ENCODE measurements at places on chromosomes 16 and 17. TPM values are rescaled to one million over a fixed set of nuclear protein-coding genes. Genes with fewer than 3 reads are reported as not detected.

The CDH5 gene
- not detected for total RNA-seq

The RHBDL3 gene
- total RNA-seq = 0.30 TPM

The DPEP2 gene
- total RNA-seq = not detected

The CTRB2 gene
- not detected for total RNA-seq

The MYH2 gene
- total RNA-seq = not detected

The NOXO1 gene
- total RNA-seq = not detected

The CTRL gene
- total RNA-seq = not detected

The CCL17 gene
- total RNA-seq = not detected

The MRM3 gene
- total RNA-seq = 12.1 TPM

The ZP2 gene
- not detected for total RNA-seq

GRCh38 chr17:3827124-3827773 lies 18.8 kb downstream of the NCBP3 start:
- DNase-seq = peak; percentile 64

GRCh38 chr17:66906321-66907278 lies 57.9 kb upstream of the CACNG4 start:
- DNase-seq = peak; percentile 73

- DNase-seq = peak; percentile 60
Observed at GRCh38 chr17:42387661-42388380, 421 bp downstream of the STAT3 start.

DNA sequence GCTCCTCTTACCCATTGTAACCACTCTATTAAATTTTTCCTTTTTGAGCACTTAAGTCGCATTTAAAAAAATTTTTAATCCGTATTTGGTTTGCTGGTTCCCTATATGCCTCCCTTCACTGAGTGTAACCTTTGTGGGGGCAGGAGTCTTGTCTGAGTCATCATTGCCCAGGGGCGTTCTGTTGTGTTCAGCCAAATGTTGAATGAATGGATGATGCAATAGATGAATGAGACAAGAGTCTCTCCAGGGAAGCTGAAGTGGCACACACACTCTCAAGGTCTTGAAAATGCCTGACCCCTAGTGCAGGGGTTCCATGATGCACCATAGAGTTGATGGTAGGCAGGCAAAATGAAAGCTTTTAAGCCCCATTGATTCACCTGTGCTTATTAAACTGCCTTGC lies 123.0 kb upstream of the RBFOX1 start:
- peak; percentile 21 for DNase-seq

GRCh38 chr17:79936641-79937381 lies 97.6 kb upstream of the CBX4 start:
- no peak for DNase-seq

DNA sequence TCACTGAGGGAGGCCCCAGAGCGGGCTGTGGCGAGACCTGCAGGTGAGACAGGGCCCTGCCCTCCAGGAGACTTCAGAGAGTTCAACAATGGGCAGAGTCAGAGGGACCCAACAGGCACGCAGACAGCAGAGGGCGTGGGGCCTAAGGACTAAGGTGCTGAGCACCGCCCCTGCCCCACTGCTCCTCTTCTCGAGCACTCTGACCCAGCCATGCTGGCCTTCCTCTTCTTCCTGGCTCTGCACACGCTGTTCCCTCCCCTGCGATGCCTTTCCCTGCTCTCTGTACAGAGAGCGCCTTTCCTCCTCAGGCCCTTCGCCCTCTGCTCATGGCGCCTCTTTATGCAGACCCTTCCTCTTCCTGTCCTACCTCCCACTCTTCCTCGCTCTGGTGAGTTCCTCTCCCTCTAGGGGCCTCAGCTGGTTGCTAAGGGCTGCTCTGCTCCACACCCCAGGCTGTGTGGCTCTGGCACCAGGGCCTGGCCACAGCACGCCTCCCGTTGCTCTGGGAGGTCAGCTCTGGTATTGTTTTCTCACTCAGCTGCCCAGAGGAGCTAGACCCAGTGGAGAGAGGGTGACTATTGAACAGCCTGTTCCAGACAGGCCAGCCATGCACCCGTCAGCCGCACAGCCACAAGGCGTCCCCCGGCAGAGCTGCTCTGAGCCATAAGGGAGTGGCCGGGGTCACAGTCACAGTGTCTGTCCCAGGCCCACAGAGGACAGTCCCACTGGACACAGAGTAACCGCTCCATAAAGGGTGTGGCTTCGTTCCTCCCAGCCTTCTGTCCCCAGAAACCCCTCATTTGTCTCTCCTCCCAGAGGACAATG lies 13.6 kb upstream of the RASD1 start:
- no peak for DNase-seq

DNA sequence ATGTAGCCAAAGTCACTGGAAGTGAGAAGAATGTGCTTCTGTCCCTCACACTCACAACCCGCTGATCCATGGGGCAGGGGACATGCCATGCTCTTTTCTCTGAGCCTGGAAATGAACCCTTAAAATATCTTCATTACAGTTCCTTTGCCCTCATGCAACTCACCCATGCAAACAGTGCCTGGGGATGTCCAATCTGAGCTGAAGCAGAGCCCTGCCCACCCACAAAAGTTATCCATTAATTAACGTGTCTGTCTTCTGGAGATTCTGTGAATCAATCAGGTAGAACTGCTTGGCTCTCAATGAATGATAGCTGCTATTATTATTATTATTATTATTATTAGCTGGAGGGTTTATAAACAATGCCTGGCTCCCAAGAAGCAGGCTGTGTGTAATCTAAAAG lies 133.7 kb downstream of the USP31 start:
- DNase-seq = no peak

GRCh38 chr17:81337476-81337879 lies 42.4 kb upstream of the SLC38A10 start:
- DNase-seq = no peak

GRCh38 chr16:35296962-35297653 lies 1837.7 kb downstream of the TP53TG3F start:
- DNase-seq = no peak

GRCh38 chr17:34370997-34371395 lies 8.0 kb upstream of the CCL1 start:
- peak; percentile 84 for DNase-seq

- no peak for DNase-seq
Observed at GRCh38 chr16:27436921-27437650, 35.1 kb downstream of the IL21R start.

- peak; percentile 5 for DNase-seq
Observed at GRCh38 chr16:1613728-1614455, 1.7 kb downstream of the CRAMP1 start.

DNA sequence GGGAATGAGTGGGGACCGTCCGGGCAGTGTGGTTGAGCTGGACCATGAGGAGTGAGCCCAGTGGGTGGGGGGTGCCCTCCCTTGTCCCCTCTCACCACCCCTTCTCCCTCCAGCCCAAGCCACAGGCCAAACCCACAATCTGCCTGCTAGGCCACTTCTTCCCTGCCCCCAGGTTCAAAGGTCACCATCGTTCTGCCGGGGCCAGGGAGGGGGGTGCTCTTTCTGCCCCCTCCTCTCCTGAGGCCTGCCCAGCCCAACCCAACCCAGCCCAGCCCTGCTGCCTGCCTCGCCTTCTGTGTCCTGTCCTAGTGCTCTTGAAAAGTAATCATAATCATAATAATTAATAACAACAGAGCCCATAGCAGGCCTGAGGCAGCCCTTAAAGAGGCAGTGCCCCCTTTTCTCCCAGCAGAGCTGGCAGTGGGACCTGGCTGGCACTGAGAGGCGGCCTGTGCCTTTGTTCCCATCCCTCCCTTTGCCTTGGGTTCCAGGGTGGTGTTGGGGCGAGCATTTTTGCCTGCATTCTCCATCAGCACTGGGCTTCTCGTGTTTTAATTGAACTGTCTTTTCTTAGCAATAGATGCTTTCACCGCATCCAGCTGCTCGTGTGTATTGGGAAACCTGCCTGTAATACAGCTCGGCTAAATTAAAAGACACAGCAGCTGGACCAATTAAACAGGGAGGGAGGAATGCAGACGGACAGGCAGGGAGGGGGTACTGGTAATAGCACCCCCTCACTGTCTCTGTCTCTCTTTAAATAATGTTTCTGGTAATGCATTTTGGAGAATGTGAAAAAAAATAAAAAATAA lies 46.8 kb downstream of the SREBF1 start:
- no peak for DNase-seq

- DNase-seq = no peak
Observed at GRCh38 chr17:77832180-77832560, 126.3 kb upstream of the TNRC6C start.

GRCh38 chr16:35203636-35204035 lies 1744.2 kb downstream of the TP53TG3F start:
- DNase-seq = no peak

DNA sequence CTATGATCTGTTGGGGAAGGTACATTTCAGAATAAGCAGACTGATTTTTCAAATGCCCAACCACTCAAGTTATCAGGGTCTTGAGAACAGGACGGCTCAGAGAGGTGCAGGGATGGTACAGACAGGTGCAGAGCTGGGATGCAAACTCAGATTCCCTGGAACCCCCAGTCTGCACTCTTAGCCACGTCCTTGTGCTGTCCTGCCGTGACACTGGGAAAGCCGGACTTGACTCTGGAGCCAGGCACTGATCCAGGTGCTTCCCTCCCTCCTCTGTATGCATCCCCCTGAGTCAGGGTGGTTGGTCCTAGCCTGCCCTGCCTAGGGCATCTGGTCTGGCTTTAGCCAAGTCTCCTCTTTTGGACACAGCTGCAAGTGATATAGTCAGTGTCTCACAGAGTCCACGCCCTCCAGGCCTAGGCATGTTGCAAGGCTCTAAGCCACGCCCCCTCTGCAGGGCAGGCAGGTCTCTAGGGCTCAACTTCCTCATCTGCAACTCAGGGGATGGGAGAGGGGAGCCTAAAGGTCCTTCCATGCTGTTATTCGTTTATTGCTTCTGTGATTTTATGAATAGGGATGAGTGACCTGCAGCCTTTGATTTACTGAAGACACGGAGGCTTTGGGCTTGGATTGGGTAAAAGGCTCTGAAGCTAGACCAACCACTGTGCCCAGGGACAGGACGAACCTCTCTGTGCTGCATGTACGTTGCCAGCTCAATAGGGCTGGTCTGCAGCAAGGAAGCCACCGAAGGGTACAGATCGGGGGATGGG lies 97.3 kb downstream of the SDK2 start:
- peak; percentile 3 for DNase-seq

- no peak for DNase-seq
Observed at GRCh38 chr16:66154801-66155200, 211.7 kb upstream of the CDH5 start.

GRCh38 chr17:8448310-8448709 lies 12.6 kb downstream of the NDEL1 start:
- DNase-seq = no peak

Measured in M059J (cell line).